ENCODE measurements at places on chromosomes 16 and 17. TPM values are rescaled to one million over a fixed set of nuclear protein-coding genes. Genes with fewer than 3 reads are reported as not detected.

GRCh38 chr17:10161386-10161785 is 37.0 kb downstream of the GAS7 start:
- no peak for DNase-seq

DNA sequence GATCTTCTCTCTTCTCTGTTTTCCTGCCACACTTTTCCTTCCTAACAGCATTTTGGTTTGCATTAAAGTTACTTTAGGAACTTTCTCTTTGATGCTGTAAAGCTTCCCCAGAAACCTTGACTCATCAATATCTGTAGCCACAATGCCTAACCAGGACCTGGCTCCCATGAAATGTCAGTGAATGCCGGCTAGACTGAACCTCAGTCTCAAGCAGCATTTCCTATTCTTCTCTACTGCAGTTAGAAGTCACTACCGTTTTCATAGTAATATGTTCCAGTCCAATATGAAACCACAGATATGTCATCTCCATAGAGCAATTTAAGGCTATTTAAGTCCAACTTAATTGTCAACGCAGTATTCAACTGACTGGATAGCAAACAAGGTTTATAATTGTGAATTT is 28.9 kb downstream of the ITFG1 start:
- DNase-seq, result no peak

DNA sequence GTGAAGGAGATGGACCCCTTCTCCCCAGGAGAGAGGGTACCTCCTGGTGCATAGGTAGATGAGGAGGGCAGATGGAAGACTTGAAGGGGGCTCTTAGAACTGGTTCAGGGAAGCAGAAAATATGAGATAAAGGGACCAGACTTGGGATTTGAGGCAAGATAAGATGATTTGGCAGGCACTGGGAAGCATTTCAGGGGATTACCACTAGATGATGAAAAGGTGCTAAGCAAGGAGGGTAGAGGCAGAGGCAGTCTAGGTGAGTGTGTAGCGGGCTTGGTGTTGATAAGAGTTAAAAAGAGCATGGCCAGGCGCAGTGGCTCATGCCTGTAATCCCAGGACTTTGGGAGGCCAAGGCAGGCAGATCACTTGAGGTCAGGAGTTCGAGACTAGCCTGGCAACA is 14.4 kb downstream of the SLC9A5 start:
- DNase-seq, result no peak

- no peak for DNase-seq
These were observed 92.0 kb downstream of the ABCA8 start for GRCh38 chr17:68863091-68863652.

Gene USP22
- 244 TPM for total RNA-seq

- no peak for DNase-seq
These were observed 6.0 kb upstream of the GRB2 start for GRCh38 chr17:75411328-75412067.

- no peak for DNase-seq
These were observed 25.2 kb downstream of the DEF8 start for GRCh38 chr16:89973654-89974335.

Gene SSTR5
- not detected for total RNA-seq

GRCh38 chr17:27832831-27833230 is 32.5 kb upstream of the NOS2 start:
- no peak for DNase-seq

GRCh38 chr16:56980792-56981724 is 8.3 kb upstream of the NLRC5 start:
- DNase-seq, result peak; percentile 22

Gene KRT222
- 0.39 TPM for total RNA-seq

DNA sequence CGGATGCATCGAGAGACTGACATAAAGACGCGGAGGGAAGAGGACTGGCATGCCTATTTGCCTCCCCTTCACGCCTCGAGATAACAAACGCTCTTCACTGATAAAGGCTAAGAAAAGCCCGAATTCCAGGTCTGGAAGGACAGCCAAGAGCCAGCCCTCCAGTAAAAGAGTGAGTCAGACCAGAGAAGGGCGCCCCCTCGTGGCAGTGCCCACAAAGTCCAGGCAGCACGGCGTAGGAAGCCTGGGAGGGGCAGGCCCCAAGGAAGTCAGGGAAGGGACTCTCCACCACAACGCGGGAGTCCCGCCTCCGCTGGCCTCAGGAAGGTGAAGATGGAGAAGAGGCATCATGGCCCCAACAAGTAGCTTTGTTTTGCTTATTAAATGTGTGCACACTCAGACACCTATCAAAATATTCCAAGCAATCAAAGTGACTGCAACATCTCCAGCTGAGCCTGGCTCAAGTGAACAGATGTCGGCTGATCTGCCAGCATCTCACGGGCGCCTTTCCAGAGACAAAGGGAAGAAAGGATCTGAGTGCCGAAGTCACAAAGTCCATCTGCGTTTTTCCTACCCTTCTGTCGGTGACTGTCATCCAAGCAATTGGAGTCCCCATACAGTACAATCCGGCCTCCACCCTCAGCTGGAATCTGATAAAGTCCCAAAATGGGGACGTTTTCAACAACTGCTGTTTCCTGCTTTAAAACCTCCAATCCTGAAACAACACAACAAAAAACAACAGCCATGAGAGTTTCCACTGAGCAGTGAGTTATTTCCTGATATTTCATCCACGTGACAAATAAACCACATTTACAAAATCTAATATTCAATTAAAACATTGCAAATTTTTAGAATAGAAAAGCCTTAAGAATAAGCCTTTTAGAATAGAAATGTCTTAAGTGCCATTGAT is 20.4 kb upstream of the SLC38A8 start:
- peak; percentile 92 for DNase-seq

Gene KRTAP2-1
- not detected for total RNA-seq

- no peak for DNase-seq
These were observed 124.2 kb upstream of the SMURF2 start for GRCh38 chr17:64786337-64786736.

DNA sequence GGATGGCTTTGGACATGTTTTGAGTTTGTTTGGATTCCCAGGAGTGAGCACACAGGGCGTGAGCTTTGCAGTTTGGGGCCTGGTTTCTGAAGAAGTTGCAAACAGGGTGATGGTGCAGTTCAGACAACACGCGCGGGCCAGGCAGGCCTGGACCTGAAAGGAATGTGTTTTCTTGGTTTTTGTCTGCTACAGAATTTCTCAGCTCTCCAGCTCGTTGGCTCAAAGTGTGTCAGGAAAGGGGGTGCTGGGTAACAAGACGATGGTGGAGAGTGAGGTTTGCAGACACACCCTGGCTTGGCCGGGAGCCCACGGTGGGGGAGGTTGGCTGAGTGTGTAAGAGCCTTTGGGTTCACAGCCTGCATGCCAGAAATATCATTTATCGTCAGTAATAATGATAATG is 82.3 kb downstream of the CMIP start:
- DNase-seq, result no peak

Gene TP53TG3C
- not detected for total RNA-seq

DNA sequence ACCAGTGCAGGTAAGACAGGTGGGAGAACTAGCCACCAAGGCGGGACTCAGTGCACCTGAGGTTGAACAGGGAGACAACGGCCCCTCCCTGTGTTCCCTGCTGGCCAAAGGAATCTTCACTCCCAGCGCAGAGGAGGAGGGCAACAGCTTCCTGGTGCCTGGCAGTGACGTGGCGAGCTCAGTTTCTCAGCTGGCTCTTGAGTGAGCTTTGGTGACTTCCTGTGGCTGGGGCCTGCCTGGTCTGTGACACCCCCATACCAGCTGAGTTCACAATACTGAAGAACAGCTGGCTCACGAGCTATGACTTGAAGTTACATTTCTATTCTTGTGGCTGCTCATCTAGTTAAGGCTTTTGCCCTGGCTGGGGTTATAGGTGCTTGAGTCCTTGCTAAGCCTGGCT is 26.1 kb downstream of the WNT9B start:
- DNase-seq, result no peak

GRCh38 chr17:41413353-41413957 is 10.9 kb downstream of the KRT37 start:
- DNase-seq, result peak; percentile 21

Gene HS3ST3A1
- total RNA-seq, result 8.4 TPM

- no peak for DNase-seq
These were observed 102.8 kb downstream of the CMIP start for GRCh38 chr16:81547194-81547938.

GRCh38 chr16:55055262-55055661 is 124.6 kb downstream of the IRX5 start:
- DNase-seq, result no peak

All from neural progenitor cell (in vitro differentiated cells).